RPMI7951 (cell line): ENCODE measurements at places on chromosomes 3 and 15. TPM values are rescaled to one million over a fixed set of nuclear protein-coding genes. Genes with fewer than 3 reads are reported as not detected.

The SLC12A1 gene
- 0.10 TPM in 1 of 2 replicates, not detected in the other for total RNA-seq

DNA sequence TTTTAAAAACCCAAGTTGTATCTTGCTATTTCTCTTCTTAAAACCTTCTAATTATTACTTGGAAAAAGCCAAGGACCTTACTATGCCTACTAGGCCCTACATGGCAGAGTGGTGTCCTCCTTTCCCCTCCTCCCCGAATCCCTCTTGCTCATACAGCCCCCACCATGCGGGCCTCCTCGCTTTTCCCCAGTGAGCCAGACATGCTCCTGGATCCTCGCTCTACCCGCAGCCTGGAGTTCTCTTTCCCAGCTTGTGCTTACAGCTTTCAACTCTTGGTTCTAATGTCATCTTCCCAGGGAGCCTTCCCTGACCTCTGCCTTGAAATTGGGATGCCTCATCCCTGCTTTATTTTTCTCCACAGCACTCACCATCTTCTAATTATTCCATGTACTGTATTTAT lies 111.8 kb upstream of the TLE3 start:
- DNase-seq: no peak

DNA sequence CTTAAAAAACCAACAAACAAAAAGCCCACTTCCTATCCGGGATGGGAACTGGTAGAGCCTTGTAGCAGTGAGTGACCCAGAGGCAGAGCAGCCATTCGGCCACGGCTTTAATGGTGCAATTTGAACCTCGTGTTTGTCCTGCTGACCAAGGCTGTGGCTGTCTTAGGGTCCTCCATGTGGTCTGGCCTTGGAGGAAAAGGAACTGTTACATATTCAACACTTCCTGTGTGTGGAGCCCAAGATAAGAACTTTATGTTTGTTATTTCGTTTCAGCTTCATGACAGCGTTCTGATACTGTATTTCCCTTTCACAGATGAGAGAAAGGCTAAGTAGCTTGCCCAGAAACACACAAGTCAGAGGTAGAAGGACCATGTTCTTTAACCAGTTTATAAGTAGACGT lies 269.8 kb downstream of the SV2B start:
- no peak for DNase-seq

DNA sequence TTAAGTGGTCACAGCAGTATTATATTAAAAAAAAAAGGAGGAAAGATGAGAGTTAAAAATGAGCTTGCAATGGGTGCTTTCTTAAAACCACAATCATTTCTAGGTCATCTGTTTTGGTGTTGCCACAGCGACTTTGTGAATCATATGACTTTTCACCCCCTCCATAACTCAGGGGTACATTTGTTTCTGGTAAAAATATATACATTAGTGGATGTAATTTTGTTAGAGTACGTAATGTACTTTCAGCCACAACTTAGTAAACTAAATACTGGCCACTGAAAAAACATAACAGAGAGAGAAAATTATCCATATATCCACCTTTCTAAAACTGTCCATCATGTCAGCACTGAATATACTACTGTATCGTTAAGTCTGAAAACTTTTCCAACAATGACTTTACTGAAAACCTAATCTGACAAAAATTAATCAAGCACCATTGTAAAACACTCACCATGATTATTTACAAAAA lies 3.4 kb downstream of the ANKRD28 start:
- DNase-seq: peak; percentile 65

DNA sequence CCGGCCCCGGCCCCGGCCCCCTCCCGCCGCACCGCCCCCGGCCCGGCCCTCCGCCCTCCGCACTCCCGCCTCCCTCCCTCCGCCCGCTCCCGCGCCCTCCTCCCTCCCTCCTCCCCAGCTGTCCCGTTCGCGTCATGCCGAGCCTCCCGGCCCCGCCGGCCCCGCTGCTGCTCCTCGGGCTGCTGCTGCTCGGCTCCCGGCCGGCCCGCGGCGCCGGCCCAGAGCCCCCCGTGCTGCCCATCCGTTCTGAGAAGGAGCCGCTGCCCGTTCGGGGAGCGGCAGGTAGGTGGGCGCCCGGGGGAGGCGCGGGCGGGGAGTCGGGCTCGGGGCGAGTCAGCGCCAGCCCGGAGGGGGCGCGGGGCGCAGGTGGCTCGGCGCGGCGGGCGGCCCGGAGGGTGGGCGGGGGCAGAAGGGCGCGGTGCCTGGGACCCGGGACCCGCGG lies 352 bp downstream of the CHRD start:
- peak; percentile 19 for DNase-seq
